ENCODE measurements at places on chromosomes 3 and 15.

DNA sequence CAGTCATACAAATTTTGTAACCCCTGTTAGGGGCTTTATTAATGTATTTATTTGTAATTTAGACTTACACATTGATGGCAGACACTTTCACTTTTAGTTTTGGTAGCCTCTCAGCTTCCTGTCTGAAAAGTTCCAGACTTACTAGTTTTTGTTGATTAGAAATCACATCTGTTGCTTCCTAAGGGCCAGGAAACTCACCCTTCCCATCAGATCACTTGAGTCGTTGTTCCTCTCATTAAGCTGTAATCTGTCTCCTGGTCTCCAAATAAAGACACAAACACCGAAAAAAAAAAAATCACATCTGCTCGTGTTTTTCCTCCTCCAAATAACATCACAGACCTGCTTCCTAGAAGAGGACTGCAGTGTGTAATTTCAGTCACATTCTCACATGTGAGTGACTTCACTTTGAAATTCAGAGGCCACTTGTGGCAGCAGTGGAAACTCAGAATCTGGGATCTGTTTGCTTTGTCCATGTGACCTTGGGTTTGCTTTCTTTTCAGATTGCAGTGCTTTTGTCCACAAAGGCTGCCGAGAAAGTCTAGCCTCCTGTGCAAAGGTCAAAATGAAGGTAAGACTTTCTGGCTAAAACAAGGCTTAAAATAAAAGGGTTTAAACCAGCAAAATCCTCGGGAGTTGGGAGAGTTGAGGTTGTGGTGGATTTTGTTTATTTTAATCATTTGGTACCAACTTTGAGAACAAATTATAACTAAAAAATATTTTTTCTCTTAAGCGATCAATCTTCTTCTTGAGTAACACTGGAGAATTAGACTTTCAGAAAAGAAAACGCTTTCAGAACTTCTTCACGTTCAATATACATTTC lies 87.0 kb downstream of the KLHL25 start:
- no peak for DNase-seq

DNA sequence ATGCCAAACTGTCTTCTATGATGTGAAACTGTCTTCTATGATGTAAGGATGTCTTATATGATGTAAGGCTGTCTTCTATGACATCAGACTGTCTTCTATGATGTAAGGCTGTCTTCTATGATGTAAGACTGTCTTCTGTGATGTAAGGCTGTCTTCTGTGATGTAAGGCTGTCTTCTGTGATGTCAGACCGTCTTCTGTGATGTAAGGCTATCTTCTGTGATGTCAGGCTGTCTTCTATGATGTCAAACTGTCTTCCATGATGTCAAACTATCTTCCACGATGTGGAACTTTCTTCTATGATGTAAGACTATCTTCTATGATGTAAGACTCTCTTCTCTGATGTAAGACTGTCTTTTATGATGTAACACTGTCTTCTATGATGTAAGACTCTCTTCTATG lies 27.9 kb downstream of the MGLL start:
- no peak for DNase-seq

DNA sequence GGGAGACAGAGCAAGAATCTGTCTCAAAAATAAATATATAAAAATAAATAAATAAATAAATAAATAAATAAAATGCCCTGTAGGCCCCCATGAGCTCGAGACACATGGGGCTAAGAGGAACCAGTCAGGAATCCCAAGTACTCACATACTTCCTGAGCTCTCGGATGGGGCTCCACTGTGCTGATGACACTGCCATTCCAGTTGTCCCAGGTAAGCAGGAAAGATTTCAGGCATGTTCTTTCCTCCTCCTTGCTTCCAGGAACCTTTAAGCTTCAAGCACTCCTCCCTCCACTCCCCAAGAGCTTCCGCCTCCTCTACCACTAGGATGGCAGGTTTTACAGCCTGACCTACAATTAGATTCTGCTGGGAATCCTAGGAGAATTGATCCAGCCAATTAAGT lies 113.4 kb downstream of the SLC49A4 start:
- no peak for DNase-seq

- no peak for DNase-seq
Observed at GRCh38 chr3:119413603-119414280, 49.7 kb downstream of the TMEM39A start.

DNA sequence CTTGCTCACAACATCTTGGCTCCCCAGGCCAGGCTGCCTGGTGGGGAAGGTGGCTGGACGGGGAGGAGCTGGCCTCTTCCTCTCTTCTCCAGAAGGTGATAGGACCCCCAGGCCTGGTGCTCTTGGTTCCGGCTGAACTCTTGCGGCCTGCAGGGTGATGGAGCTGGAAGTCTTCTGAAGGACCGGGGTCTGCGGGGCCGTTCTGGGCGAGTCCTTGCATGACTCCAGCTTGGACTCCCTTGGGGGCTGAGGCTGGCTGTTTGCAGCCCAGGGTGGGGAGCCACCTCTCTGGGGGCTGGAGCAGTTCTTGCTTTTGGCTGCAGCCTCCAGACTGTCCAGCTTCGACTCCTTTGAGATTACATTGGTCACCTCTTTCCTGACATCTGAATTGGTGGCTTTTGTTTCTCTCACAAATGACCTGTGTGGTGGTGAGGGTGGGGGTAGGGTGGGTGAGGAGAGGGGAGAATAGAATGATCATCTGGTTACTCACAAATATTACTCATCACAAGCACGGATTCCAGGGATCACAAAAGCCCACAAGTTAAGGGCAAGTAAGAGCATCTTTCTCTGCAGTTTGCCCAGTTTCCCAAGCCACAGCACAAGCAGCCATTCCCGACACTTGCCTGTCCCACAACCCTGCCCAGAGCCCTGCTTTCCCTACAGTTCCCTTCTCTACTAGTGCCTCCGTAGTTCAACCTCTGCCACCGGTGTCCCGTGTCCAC lies 149.1 kb upstream of the HACD2 start:
- no peak for DNase-seq

DNA sequence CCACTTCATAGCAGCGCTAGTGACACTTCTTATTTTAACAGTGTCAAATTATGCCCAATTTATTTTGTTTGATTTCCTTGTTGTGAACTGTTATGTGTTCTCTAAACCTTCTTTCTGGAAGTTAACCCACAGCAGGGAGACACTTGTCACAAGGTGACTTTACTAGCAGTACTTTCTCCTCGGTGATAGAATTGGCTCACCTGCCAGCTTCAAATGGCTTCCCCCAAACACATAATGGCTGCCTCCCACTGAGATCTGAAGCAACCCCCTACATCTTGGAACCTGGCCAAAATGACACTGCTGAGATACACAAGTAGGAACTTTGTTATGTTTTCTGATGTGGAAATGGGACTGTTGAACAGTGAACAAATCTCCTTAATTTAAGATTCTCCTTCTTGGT lies 238.8 kb upstream of the DPH6 start:
- no peak for DNase-seq

DNA sequence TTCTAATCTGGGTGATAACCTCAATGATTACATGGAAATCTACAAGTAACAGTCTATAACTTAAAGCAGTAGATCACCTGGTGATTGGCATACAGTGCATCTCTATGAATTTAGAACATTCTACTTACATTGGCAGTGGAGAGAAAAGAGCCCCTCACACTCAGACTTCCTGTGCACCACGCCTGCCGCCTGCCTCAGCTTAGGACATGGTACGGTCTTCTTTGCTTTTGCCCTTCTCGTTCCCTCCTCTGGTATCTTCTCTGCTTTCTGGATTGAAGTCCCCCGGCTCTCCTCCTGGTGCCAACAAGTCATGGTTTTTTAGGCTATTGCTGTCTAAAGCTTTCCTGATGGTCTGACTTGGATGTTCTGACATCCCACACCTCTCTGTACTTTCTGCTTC lies 7.9 kb upstream of the KCNMB3 start:
- no peak for DNase-seq

GRCh38 chr15:92232317-92232716 lies 161.4 kb upstream of the ST8SIA2 start:
- no peak for DNase-seq

- no peak for DNase-seq
Observed at GRCh38 chr3:87710511-87710910, 348.3 kb downstream of the CGGBP1 start.

DNA sequence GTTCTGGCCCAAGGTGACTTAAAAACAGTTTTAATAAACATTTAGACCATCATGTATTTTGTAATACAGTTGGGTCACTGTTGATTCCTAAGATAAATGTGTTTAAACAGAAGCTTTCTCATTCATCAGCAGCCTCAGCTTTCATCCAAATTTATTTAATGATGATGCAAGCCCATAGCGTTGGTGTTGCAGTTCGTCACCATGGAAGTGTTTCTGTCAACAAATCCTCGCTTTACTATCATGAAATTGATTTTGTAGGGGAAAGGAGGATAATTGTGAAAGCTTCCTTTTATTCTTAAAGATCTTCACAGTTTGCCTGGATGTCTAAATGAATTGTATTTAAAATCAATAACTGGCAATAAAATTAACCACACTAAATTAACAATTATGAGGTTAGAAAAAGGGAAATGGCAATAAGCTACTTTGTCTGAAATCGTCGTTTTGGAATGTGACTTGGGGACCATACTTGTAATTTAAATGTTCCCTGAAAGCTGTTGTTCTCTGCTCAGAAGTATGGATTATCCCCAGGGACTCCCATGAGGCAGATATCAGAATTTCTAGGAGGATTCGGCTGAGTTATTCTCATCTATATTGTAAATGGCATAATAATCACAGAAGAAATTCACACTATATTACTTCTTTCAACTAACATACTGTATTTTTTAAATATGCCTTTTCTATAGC lies 29.0 kb downstream of the CMSS1 start:
- no peak for DNase-seq

GRCh38 chr15:63089260-63090043 lies 32.2 kb upstream of the LACTB start:
- DNase-seq, result no peak

GRCh38 chr15:74635228-74635627 lies 19.6 kb downstream of the CLK3 start:
- no peak for DNase-seq

GRCh38 chr3:15409239-15409638 lies 18.1 kb downstream of the METTL6 start:
- no peak for DNase-seq

DNA sequence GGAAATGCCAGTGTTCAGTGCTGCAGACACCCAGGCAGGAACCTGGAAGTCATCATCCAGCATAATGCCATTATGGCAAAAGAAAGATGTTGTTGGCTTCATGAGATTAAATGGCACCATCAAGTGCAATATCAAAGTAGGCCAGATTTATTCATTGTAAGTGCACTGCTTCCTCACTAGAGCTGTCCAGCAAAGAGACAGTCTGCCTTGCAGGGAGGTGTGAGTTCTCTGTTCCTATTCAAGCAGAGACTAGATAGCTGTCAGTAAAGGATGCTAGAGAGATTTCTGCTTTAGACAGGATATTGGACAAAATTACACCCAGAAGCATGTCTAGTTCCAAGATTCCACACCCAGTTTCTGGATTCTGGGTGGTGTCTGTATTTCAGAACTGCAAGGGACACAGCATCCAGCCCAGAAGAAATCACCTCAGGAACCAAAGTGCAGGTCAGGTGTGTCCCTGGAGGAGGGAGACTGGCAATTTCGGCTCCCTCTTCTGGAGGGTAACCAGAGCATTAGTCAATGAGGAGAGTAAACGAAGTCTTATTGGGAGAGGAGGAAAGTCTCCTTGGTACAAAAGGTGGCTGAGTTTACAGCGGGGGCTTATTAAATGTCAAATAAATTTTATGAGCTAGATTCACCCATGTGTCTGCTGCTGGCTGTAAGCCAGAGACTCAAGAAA lies 377.3 kb downstream of the EPHB1 start:
- DNase-seq, result no peak

DNA sequence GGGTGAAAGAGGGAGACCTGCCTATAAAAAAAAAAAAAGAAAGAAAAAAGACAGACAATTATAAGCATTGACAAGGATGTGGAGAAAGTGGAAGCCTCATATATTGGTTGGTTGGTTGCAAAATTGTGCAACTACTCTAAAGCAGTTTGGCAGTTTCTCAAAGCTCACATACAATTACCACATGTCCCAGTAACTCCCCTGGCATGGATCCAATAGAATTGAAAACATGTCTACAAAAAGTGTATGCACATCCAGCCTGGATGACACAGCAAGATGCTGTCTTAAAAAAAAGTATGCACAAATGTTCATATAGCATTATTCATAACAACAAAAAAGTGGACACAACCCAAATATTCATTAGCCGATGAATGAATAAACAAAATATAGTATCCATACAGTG lies 19.5 kb downstream of the SETMAR start:
- no peak for DNase-seq

- DNase-seq, result no peak
Observed at GRCh38 chr3:106197532-106198194, 328.9 kb upstream of the CBLB start.

- no peak for DNase-seq
Observed at GRCh38 chr3:113454630-113455029, 13.3 kb upstream of the CFAP44 start.

DNA sequence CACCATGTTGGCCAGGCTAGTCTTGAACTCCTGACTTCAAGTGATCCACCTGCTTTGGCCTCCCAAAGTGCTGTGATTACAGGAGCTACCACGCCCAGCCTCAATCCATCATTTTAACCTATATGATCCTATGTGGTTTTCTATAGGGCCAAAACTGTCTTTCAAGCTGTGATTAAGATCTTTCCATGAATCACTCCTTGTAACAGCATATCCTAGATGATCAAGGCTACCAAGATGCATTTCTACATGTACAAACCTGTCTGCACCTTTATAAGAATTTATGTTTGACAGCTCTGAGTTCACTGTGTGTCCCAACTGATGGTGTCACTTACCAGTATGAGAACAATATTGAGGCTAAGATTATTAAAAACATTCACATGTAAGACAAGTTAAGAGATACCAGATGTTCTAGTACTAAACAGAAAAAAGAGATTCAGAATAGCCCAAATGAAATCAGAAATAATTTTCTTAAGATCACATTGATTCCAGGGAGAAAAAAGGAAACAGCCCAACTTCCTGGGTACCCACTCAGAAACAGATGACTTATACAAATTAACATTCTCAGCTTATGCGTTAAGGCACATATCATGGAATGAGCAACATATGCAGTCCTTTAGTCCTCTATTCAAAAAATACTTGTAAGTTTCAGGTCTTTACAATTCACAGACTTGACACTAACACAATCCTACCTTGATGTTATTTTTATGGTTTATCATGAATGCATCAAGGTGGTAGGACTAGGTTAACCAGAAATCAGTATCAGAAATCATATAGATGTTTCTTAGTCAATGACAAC lies 24.8 kb upstream of the PPIB start:
- DNase-seq, result no peak

- no peak for DNase-seq
Observed at GRCh38 chr3:155326901-155327300, 33.4 kb upstream of the STRIT1 start.

GRCh38 chr15:63072023-63072650 lies 29.6 kb downstream of the TPM1 start:
- no peak for DNase-seq

GRCh38 chr3:197505796-197506548 lies 49.8 kb downstream of the BDH1 start:
- DNase-seq, result no peak

Data from tibial artery (tissue), 4 donors.